ENCODE measurements at places on chromosomes 5 and 9.

DNA sequence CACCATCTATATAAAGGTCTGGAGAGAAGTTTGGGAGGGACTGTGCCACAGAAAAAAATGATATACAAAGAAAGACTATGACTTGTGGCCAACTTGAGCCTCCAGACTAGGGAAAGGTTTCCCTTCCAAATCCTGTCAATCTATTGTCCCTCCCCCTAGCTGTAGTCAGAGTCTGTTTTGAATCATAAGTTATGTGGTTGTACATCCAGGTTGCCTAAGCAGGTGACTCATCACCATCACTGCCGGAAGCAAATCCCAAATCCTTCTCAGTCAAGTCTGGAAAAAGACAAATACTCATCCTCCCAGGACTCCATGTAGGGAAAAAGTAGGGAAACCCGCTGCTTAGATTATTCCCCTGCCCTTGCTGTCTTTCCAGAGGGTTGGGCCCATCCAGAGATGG is 235.7 kb downstream of the CDK5RAP2 start:
- DNase-seq: no peak

DNA sequence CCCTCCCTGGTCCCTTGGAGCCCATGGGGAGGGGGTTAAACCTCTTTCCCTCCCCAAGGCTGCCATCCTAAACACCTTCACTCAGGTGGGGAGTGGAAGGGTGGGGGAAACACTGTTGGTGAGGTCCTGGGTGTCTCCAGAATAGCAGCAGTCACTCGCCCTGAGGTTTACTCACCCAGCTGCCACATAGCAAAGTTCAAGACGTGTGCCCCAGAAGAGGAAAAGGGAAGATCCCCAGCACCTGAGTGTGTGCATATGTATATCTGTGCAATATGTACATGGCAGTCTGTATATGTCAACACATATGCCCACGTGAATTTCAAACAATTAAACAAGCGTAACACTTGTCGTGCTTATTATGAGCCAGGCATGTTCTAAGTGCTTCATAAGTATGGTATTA is 31.3 kb upstream of the SMU1 start:
- DNase-seq: no peak

- peak; percentile 5 for DNase-seq
Measured at GRCh38 chr5:79924936-79925893, 65.8 kb downstream of the MTX3 start.

GRCh38 chr5:132103332-132103951 is 29.9 kb downstream of the CSF2 start:
- DNase-seq: peak; percentile 67

Measured in stimulated activated CD4-positive, alpha-beta T cell treated with anti-CD3 and anti-CD28 coated beads, Interleukin-2, amount 100 ng/mL, for 4 hours (primary cell).